HL-60 (cell line): ENCODE measurements at places on chromosomes 6 and 20.

DNA sequence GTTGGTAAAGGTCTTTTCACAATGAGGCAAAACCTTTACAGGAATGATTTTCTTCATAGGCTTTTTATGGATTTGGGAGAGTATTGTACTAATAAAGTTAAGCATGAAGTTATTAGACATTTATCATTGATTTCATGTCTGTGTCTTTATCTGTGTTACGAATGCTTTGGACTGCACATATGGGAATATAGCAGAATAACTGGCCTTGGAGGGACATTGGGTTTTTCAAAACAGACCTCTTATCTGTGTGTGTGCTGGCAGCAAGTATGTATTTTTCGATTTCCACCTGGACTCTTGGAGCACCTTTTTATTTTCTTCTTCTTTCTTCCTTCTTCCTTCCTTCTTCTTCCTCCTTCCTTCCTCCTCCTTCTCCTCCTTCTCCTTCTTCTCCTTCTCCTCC, 74.6 kb downstream of the CDKAL1 start:
- DNase-seq: no peak

- no peak for DNase-seq
Measured at GRCh38 chr6:158043008-158043407, 61.3 kb downstream of the SYNJ2 start.

- DNase-seq: no peak
Measured at GRCh38 chr6:116762235-116762634, 3.3 kb downstream of the FAM162B start.

DNA sequence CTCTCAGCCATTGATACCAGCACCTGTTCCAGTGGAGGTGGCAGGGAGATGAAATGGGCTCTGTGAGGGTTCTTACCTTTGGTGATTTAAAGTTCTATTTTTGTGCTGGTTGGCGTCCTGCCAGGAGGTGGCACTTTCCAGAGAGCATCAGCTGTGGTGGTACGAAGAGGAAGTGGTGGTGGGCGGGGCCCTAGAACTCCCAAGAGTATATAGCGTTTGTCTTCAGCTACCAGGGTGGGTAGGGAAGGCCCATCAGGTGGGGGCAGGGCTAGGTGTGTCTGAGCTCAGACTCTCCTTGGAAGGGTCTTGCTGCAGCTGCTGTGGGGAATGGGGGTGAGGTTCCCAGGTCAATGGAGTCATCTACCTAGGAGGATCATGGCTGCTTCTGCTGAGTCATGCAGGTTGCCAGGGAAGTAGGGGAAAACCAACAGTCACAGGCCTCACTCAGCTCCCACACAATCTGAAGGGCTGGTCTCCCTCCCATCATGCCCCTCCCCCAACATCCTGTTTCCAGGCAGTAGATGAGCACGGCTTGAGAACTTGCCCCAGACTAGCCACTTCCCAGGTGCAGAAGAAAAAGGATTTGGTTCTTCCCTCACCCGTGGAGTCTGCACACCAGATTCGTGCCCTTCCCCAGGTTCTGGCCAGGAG, 46.6 kb downstream of the MOXD1 start:
- peak; percentile 67 for DNase-seq

GRCh38 chr6:74857157-74857556, 348.7 kb downstream of the COL12A1 start:
- DNase-seq: no peak

GRCh38 chr6:90469906-90470305, 117.0 kb downstream of the MAP3K7 start:
- no peak for DNase-seq

DNA sequence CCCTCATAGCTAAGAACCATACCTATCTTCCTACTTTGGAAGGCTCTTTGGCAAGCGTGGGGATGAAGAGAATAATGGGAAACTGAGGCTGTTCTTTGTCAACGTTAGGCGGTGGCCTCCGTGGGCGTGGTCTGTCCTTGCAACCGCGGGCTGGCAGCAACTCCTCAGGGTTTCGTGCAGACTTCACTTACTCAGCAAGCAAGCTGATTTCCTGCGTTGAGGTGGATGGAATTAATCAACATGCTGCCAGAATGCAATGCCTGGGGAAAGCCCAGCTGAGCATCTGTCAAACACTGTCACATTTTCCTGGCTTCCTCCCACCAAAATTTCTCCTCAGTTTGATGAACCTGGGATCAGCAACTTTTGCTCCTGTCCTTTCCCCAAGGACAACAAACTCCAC, 9.2 kb upstream of the IL17F start:
- DNase-seq: no peak

DNA sequence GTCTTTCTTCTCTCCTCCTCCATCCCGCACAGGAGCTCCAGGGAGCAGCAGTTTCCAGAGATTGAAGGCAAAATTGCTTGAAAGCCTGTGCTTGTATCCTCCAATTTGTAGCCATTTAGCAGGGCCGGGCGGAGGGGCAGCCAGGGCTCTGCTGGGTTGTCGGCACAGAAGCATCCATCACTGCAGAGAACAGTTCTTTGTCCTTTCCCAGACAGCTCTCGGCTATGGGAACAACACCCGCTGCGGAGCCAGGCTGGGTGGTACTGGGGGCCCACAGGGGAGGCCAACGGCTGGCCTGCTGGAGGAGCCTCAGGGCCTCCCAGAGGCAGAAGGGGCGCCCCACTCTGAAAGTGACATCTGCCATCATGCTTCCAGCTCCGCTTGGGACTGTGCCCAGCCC, 7.8 kb downstream of the HRH3 start:
- no peak for DNase-seq

DNA sequence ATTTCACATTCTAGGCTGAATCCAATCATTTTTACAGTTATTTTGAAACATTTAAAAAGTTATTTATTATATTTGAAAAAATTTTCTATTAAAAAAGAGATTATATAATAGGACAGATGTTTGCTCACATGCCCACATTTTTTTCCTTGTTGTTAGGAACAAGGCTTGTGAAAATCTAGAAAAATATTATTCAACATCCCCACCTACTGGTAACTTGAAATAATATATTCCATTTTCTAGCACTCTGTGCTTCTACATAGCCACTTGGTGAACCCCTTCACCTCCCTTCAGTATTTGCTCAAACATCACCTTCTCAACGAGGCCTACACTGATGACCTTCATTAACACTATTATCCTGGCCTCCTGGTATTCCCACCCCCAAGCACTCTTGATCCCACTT, 18.3 kb upstream of the GPRC6A start:
- no peak for DNase-seq

DNA sequence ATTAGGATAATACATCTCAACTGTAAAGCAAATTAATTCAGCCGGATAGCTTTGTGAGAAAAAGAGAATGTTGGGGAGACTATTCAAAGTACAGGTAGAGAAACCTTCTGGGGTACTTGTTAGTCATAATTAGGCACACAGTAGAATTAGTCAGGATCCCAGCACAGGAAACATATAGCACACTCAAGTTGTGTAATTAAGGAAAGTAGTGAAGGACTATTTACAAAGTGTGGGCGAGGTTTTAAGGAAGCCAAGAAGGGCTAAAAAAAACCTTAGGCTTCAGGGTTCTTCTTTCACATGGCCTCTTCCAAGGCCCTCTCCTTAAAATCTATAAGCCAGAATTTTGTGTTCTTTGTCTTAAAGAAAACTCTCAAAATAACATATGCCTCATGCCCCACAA, 126.7 kb downstream of the RTN4IP1 start:
- no peak for DNase-seq

GRCh38 chr6:137914530-137915193, 47.6 kb downstream of the TNFAIP3 start:
- DNase-seq: no peak
